Naive B cell (primary cell): ENCODE measurements at places on chromosomes 5 and 9. TPM values are rescaled to one million over a fixed set of nuclear protein-coding genes. Genes with fewer than 3 reads are reported as not detected.
A peak's percentile ranks its signal among the peaks of the same experiment; 100 is the strongest.

GRCh38 chr9:128459011-128459410, 3.2 kb downstream of the ODF2 start:
- H3K27me3 ChIP-seq, result no peaks in the 10 kb centered on the region
- no peak overlapping the region for H3K4me3 ChIP-seq
- H3K4me1 ChIP-seq, result peaks cover 20% of the 10 kb centered on the region
- H3K27ac ChIP-seq, result no peak overlapping the region

- H3K36me3 ChIP-seq, result peaks cover 12% of the 10 kb centered on the region
- peak; percentile 12 for DNase-seq
- no peaks in the 10 kb centered on the region for H3K27me3 ChIP-seq
- peaks cover 22% of the 10 kb centered on the region for H3K4me1 ChIP-seq
Measured at GRCh38 chr5:169778622-169779596, 141.8 kb downstream of the DOCK2 start.

GRCh38 chr9:84935528-84936117, 266.1 kb downstream of the NTRK2 start:
- DNase-seq, result no peak
- H3K4me1 ChIP-seq, result no peaks in the 10 kb centered on the region
- no peaks in the 10 kb centered on the region for H3K36me3 ChIP-seq
- peaks cover under 1% of the 10 kb centered on the region for H3K27me3 ChIP-seq
- peak overlapping the region; percentile 42 for H3K27ac ChIP-seq

- peaks cover 7% of the 10 kb centered on the region for H3K4me1 ChIP-seq
- peak overlapping the region; percentile 72 for H3K4me3 ChIP-seq
- H3K27ac ChIP-seq, result no peak overlapping the region
- DNase-seq, result peak; percentile 20
Measured at GRCh38 chr9:128203707-128204551, 750 bp downstream of the DNM1 start.

GRCh38 chr5:153456993-153457392, 33.5 kb upstream of the GRIA1 start:
- no peak overlapping the region for H3K4me3 ChIP-seq
- no peak overlapping the region for H3K27ac ChIP-seq
- no peaks in the 10 kb centered on the region for H3K4me1 ChIP-seq

Gene TMEM174
- not detected for polyA plus RNA-seq

Gene ANKRD31
- polyA plus RNA-seq, result 0.09 TPM

Gene THBS4
- polyA plus RNA-seq, result not detected
